ENCODE measurements at places on chromosomes 2 and 18.

DNA sequence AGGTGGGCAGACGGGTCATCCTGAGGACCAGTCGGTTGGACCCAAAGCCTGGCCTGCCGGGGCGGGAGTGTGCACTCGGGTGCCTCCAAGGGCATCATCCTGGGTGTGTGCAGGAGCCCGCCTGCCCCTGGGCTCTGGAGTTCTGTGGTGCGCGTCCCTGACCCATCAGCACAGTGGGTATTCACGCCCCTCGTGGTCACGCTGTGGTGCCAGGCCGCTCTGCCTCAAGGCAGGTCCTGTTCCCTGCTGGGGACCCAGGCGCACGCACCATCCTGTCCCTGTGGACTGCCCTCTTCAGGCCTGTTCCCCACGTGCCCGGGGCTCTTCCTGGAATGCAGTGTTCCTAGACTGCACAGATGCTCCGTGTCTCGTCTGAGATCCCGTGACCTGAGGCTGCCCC lies 14.3 kb upstream of the D2HGDH start:
- DNase-seq: no peak

GRCh38 chr2:105631011-105631410 lies 113.7 kb upstream of the NCK2 start:
- DNase-seq: no peak

DNA sequence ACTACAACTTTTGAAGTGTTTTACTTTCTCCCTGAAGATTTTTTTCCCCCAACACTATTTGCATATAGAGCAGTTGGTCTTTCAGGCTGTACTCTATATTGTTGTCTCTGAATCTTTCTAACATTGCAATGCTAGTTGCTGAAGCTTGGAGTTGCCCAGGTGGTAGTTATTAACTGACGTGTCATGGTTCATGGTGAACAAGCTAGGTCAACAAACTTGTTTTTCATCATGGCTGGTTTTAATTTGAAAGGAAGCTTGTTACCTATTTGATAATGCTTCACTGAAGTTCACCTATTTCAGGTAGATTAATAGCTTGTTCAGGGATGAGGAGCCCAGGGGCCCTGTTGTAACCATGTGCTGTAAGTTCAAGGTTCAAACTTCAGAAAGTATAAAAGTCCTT lies 158.8 kb upstream of the ZEB2 start:
- no peak for DNase-seq

DNA sequence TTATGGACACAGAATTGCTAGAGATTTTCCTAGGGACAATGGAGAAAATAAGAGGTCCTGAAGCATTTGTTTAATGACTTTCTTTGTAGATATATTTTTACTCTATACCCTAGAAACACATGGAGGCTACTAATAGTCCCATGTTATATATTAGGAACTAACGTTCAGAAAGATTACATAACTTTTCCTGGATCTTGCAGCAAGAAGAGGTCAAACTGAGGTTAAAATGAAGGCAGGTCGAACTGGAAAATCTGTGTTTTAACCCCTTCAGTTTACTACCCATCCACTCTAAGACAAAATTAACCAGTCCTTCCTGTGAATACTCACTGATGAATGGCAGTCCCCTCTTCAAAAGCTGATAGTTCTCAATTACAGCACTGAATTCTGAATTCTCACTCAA lies 1415.8 kb upstream of the CELF4 start:
- DNase-seq: no peak

GRCh38 chr2:232647261-232647660 lies 13.9 kb downstream of the EFHD1 start:
- no peak for DNase-seq

GRCh38 chr18:58037163-58037562 lies 6.9 kb upstream of the NEDD4L start:
- no peak for DNase-seq

DNA sequence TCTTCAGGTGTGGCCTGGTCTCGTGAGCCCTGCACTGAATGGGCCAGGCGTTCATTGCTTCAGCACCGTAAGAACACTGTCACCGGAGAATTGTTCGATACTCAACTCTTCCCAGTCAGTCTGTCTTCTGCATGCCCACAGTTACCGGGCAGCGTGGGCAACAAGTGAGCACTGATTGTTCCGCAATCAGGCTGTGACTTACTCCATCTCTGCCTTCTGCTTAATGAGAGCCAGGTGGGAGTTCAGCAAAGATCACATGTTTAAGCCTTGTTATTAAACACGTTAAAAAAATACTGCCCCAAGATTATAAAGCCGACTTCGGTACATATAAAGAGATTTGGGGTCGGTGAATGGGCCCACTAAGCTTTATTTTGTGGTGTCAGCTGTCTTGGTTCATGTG lies 3.7 kb downstream of the STEAP3 start:
- no peak for DNase-seq

DNA sequence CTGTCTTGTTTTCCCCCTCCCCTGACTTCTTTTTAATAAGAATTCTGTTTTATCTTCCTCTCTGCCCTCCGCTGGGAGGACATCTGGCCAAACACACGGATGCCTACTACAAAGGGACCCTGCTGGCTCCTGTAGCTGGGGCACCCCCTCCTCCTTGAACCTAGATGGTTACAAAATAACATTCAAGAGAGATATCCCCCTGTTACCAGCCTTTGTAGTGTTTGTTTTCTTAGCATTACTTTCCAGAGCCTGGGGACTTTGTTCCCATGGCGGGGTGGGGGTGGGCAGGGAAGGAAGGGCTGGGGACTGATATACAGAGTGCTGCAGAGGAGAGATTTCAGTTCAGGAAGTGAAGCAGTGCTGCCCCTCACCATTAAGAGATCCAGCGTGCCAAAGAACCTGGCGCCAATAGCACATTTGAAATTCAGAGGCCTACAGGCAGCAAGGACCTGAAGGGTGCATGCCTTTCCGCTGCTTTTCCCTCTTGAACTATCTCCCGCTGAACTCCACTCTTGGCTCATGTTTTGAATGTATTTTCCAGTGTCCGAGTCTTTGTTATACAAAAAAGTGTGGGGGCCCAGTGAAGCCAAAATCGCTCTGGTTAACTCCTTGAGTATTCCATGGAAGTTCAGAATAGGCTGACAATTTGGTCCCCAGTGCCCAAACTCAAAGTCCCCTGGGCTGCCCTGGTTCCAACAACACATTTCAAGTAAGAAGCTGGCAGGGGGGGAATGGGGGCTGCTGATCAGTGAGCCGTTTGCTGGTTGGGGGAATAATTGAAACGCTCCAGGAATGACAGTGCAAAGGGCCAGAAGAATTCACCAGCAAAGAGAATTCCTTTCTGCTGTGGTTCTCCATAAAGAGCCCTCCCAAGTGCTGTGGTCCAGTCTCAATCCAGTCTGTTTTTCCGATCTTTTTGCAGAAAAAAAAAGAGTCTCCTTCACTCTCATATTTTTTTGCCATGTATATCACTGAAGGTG lies 94.8 kb upstream of the THOC1 start:
- peak; percentile 44 for DNase-seq

- peak; percentile 29 for DNase-seq
These were observed 74.1 kb downstream of the TLK1 start for GRCh38 chr2:171086352-171087290.

DNA sequence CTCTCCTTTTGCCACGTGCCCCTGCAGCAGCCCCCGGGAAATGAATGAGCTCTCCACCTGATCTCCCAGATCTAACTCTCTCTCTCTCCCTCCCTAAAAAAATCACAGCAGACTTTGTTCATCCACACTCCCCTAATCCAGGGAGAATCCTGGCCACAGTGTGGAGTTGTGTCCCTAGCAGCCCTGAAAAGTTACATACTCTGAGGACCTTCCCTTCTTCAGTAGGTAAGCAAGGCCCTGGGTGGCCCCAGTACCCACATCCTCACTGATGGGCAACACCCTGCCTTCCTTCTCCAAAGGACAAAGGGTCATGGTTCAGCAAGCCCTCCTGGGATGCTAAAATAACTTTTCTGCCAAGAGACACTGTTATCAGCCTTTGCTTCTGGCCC lies 76.9 kb upstream of the GLI2 start:
- DNase-seq: no peak

DNA sequence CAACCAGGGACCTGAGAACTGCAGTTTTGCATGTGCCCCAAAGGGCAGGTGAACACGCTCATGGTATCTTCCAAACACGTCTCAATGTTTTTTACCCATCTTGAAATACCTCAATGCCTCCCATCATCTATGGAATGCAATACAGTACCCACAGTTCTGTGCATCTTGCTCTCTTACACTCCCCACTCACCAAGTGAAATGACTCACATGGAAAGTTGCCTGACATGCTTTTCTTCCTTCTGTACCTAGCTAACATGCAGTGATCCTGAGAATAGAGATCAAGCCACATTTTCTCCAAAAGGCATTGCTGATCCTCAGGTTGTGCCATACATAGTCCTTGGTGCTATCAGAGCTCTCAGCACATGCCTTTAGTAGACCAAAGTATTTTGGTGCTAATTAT lies 373.9 kb downstream of the GPD2 start:
- no peak for DNase-seq

DNA sequence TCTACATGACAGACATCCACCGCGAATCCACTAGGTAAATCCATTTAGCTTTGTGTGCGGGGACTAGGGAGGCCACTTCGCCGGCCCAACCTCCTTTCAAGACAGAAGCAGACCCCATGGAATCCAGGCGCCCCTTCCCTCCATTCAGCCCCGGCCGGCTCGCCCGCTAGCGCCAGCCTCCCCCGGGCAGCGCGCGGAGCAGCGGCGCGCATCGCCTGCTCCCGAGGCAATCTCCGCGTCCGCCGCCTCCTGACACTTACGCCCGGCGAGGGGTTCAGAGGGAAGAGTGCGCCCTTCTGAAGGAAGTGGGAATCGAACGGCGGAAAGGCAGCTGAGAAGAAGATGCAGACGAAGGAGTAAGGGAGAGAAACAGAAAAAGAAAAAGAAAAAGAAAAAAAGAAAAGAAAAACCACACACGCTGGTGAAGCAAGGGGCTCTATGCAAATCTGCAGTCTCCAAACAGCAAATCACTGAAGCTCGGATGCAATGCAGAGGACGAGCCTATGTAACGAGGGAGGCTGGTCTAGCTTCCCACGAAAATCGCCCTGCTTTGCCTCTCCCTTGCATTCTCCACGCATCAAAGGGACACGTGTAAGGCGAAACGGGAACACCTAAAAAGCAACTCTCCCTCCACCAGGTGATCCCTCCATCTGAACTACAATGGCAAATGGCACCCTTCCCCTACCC lies 684.4 kb downstream of the NRXN1 start:
- DNase-seq: no peak

DNA sequence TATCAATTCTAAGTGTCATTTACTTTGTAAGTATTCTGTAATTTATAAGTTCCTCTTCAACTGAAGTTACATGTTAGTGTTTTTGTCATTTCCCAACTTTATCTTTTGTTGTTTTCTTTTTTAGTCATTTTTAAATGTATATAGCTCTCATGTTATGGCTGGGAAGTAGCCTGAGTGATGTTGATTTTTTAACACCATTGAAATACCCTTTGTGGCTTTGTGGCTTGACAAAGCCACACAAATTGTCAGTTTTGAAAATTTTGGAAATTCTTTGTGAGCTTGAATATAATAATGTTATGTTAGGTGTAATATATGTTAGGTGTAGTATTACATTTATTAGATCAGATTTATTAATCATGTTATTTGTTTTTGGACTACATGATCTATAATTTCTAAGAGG lies 16.7 kb downstream of the DNAJC10 start:
- DNase-seq: no peak

DNA sequence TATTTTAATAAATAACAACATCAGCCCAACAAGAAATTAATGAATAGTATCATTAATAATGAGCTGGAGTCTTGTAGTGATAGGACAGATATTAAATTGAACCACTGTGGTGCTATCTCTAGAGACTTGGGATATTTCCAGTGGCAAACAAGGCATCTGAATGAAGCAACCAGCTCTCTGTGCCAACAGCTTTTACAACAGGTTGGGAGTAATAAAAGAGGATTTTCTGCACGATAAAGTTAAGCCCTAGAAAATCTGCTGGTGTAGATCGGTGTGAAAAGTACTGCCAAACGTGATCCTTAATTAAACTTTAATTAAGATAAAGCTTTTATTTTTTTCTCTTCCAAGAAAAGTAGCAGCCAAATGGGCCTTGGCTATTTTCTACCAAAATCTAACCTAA lies 385.5 kb downstream of the NR4A2 start:
- DNase-seq: no peak

- DNase-seq: no peak
These were observed 27.9 kb upstream of the TTR start for GRCh38 chr18:31563778-31564177.

DNA sequence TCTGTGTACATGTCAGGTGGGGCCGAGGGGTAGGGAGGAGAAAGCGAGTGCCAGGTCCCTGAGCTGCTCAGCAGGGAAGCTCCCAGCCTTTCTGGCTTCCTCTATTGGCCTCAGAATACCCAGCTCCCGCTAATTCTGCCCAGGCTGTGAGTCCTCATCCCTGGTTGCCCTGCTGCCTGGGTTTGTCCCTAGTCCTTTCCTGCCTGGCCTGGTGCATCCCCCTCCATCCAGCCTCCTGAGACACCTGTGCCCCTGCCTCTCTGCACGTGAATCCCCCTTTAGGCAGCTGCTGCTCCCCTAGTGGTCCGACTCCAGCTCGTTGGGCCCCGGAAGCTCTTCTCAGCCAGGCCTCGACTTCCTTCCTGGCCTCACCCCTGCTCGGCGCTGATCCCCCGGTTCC lies 54.6 kb downstream of the INHBB start:
- no peak for DNase-seq

DNA sequence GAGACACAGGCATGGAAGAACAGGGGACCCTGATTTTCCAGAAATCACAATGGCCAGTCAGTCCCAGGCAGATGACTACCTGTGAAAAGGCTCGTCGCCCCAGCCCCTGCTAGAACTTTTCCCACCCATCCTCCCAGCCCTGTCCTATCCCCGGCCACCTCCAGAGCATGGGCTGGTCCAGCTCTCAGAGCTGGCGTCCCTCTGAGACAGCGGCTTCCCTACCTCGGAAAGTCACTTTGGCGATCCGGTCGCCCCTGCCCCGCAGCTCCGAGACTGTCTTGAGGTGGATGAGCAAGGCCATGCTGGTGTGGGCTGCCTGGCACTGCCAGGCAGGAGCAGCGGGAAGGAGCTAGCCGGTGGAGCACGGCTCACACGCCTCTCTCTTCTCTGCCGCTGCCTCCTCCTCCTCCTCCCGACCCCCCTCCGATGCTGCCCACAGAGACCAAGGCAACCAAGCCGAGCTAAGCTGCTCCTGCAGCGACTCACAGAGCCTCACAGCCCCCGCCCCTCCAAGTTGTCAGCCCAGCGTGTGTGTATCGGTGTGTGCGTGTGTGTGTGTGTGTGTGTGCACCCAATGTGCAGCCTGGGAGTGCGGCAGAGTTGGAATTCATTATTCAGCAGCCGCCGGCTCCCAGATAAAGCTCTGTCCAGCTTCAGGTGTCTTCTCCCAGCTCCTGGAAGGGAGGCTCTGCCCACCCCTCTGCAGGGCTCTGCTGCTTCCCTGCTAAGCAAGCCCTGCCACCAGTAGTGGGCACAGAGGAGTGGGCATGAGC lies 80.5 kb upstream of the OTOF start:
- DNase-seq: no peak

DNA sequence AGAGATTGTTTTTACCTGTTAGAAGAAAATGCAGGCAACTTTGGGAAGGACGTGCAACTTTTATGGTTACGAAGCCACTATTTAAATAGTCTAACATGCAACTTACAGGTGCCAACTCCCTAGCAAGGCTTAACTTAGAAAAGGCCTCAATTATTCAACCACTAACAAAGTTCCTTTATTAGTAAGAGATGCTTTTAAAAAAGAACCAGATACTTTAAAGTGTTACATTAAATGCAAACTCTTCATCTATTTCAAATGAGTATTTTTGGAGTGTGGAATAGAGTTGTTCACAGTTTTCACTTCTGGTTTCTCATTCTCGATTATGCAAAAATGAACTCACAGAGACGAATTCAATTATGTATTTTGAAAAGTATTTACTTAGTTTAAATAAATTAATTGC lies 51.7 kb downstream of the PELI1 start:
- no peak for DNase-seq

All from HuH-7.5 (cell line).